ENCODE measurements at places on chromosomes 3 and 15.
A peak's percentile ranks its signal among the peaks of the same experiment; 100 is the strongest.

- no peak for DNase-seq
Measured at GRCh38 chr15:25060996-25061620, 106.3 kb downstream of the SNRPN start.

DNA sequence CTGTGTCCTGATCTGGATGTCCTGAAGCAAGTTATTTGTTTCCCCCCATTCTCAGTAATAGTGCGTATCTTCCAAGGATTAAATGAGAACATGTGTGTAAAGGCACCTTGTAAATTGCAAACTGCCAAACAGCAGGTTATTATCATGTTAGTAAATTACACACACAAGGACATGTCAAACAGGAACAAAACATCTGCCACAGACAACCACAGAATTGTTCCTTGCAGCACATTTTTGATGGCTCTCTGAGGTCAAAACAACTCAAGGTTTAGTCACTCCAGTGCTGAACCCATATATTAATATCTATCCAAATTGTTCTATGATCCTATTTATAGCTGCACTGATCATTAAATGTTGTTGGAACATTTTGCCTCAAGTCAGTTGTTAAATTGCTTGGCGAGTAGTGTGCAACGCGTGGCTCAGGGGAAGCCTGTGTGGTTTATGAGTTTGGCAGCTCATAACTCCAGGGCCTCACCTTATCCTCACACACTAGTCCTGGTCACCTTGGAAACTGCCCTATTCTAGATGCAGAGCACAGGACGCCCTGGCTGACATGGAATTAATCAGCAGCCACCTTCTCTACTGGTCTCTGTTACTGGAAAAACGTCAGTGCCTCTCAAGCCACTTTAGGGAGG, 46.3 kb upstream of the CDV3 start:
- DNase-seq: peak; percentile 35

DNA sequence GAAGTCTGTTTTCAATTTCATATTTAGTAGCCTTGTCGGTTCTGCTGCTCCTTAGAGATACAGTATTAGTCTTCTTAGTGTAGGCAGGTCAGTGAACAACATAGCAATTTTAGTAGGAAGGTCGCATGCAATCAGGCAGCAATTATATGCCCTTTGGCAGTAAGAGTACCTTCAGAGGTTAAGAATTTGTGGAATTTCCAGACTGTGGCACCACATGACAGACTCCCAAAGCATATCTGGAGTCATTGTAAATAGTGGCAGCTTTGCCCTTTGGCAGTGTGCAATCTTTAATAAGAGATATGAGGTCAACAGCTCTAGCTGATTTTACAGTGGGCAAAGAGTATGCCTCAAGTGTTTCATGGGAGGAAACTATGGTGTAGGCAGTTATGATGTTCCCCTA, 1532.5 kb upstream of the CADM2 start:
- no peak for DNase-seq

DNA sequence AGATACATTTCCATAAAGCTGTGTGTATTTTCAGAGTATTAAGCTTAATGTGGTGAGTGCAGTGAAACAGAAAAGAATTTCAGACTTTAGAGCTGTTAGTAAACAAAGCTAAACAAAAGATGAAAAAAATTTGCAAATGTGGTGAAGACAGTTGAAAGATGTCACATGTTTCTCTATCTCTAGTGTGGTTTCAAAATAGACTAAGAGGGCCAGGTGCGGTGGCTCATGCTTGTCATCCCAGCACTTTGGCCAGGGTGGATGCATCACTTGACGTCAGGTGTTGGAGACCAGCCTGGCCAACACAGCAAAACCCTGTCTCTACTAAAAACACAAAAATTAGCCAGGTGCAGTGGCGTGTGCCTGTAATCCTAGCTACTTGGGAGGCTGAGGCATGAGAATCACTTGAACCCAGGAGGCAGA, 466.0 kb upstream of the NR2F2 start:
- DNase-seq: peak; percentile 48

DNA sequence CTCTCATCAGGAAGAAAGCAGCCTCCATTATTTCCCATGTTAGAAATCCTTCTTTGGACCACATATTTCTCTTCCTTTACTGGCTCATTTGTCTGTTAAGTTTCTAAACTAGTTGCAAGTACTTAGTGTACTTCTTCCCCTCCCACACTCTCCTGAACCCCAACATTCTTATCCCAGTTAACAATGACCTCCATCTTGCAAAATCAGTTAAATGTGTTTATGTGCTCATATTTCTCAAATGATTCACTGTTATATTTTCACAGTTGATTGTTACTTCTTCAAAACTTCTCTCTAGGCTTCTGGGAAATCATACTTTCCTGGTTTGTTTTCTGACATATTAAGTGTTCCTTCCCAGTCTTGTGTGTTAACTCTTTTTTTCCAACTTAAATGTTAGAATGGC, 856.9 kb downstream of the EPHA3 start:
- DNase-seq: no peak

DNA sequence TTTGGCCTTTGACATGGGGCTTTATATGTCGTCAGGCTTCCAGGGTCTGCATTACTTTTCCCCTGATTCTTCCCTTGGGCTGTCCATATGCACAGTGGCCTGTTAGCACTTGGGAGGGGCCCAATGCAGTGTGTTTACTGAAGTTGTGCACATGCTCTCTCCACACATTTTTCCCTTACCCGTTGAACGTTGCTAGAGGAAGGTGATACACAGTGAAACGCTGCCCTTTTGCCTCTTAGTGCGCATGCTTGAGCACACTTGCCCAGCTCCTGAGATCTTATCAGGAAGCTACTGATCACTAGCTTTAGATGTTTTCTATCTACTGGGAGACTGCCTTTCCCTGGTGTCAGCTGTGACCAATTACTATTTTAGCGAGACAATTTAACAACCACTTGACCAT, 1198.0 kb downstream of the ROBO1 start:
- no peak for DNase-seq

DNA sequence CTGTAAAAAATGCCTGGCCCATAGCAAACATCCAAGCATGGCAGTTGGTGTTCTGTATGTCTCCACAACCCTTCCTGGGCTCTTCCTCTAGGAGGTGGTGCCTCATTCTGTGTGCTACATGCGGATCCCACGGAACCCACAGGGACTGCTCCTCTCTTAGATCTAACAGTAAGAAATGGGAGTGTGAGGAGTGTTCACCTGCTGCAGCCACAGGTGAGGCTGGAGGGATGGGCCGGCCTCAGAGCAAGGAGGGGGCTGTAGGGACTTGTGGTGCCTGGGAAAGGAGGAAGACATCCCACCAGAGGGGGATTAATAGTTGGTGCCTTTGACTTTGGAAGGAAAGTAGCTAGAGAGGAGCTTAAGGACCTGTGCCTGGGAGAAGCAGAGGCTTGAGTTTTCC, 22.2 kb downstream of the SEMA3G start:
- no peak for DNase-seq

DNA sequence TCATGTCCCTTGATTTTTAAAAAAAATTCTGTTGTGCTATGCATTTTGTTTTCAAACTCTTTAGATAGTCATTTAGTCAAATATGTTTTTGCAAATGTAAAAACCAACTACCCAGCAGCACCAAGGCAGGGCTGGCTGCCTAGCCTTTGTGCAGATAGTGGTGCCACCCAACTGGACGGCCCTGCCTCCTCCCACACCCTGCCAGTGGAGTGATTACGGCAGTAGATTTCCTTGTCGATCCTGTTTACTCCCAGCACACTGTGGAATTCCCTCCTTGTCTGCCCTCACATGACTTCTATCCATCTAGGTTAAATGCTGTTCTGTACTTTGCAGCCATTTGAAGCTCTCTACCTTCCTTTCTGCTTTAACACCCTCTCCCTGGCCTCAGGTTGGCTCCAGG, 79.4 kb upstream of the PLXNA1 start:
- no peak for DNase-seq

DNA sequence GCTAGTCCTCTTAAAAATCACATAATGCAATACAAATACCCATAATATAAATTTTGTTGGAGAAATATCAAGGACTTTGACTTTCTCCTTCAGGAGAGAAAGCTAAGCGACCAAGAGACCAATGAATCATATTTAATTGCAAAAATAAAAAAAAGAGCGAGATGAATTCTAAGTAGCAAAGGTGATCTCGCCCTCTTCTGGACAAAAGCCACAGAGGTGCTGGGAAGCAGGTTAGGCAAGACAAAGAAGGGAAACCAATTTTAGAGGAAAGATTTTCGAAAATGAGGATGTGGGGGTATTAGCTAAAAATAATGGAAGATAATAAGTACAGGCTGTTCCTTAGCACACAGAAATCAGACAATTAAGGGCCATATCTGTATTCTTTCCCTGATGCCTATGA, 111.4 kb upstream of the PLAAT1 start:
- DNase-seq: no peak

GRCh38 chr3:37202035-37202434, 27.7 kb upstream of the LRRFIP2 start:
- no peak for DNase-seq

- DNase-seq: peak; percentile 58
Measured at GRCh38 chr15:55267401-55268175, 22.0 kb downstream of the RAB27A start.

GRCh38 chr3:140088513-140088912, 153.5 kb downstream of the CLSTN2 start:
- no peak for DNase-seq

- no peak for DNase-seq
Measured at GRCh38 chr3:31164381-31164780, 269.9 kb upstream of the GADL1 start.

DNA sequence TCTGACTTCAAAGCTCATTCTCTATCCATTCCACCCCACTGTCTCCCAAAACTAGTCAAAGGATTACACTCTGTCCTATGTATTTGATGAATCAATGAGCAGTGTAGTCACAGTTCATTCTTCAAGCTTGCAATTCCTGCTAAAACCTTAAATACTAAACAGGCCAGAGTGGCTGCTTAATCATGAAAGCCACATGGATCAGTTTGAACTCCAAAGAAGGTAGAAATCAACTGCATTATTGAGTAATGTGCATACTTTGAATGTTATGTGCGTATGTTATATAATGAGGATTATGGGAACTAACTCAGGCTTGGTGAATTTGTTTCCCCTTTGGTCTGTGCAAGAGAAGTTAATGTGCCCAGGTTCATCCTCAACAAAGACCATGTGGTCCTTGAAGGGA, 45.4 kb downstream of the PRICKLE2 start:
- no peak for DNase-seq

DNA sequence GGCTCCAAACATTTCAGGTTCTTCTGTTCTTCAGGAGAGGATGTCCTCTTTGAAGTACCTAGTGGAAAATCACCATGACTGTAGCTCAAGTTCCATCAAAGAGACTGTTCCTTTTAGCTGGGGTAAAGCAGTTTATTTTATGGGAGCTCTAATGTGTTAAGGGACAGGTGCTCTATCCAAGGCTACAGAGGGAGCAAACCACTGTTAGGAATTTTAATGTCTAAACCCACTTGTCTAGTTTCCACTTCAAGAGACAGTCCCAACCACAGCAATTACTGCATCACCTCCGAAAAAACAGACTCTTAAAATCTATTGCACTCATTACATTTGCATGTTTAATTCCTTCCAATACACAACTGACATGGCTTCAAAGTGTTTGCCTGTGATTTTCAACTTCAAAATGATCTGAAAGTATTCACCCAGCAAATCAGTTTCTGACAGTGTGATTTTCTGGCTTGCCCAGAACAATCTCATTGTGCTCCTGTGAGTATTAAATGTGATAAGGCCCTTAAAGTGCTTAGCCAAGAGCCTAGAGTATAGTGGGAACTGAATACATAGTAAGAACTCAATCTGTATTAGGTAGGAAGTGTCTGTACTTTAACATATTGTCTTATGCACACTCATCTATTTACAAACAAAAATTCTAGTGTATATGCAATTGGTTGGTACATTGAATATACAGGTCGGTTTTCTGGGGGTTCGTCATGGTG, 266.5 kb upstream of the CCDC54 start:
- no peak for DNase-seq

DNA sequence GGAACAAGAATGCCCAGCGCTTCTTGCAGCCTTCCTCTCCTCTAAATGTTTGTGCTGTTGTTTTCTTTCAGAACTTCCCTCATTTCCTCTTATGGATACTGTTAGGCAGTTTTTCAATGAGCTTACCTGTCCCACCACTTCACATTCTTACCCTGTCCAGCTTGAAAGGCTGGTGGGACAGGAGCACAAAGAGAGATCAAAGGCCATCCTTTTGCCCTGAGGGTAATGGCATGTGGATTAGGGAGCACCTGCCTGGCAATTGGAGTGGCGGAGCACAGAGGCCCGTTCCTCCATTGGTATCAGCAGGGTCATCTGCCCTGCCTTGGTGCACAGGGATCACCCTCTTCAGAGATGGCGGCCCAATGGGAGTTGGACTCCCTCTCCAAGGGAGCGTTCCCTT, 170.1 kb upstream of the UBE3A start:
- no peak for DNase-seq

- no peak for DNase-seq
Measured at GRCh38 chr3:176757429-176757828, 439.9 kb downstream of the TBL1XR1 start.

GRCh38 chr3:73602170-73602569, 22.6 kb downstream of the PDZRN3 start:
- DNase-seq: no peak

- DNase-seq: no peak
Measured at GRCh38 chr15:38486936-38487335, 33.0 kb downstream of the FAM98B start.

- no peak for DNase-seq
Measured at GRCh38 chr3:111278959-111279358, 207.3 kb downstream of the NECTIN3 start.

DNA sequence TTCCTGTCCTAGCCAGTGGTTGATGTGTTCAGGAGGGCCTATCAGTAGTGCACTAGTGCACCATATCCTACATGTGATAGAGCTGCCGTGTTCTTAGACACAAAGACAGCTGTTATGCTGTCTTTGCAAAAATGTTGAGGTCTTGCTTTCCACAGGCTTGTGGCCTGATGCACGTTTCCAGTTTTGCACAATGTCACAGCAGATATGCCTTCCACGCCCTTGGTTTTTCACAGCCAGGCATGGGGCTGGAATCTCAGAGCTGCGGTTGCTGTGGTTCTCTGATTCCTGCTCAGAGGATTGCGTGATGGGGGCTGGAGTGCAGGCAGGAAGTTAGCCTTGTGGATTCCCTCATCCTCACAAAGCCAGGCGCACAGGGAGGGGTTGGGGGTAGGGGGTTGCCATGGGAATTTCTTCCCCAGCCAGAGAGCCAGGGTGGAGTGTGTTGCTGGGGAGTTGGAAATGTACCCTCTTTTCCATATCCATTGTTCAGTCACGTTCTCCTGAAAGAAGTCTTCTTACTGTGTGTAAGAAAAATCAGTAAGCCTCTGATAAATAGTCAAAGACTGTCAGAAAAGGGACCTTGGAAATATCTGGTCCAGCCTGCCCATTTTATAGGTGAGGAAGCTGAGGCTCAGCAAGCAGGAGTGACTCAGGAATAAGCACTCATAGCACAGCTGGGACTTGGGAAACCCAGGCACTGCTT, 79.4 kb downstream of the SMAD3 start:
- DNase-seq: no peak

- DNase-seq: no peak
Measured at GRCh38 chr15:99965376-99965775, 232.1 kb upstream of the LYSMD4 start.

- no peak for DNase-seq
Measured at GRCh38 chr3:64268926-64269325, 43.7 kb upstream of the PRICKLE2 start.

Measured in thymus (tissue), 14 donors.